ENCODE measurements at places on chromosomes 4 and X.
A peak's percentile ranks its signal among the peaks of the same experiment; 100 is the strongest.

GRCh38 chrX:791479-792034, 161.0 kb downstream of the SHOX start:
- DNase-seq = no peak

GRCh38 chr4:5409237-5409636, 299.1 kb downstream of the EVC2 start:
- no peak for DNase-seq

- no peak for DNase-seq
These were observed 40.0 kb downstream of the HHIP start for GRCh38 chr4:144685911-144686310.

DNA sequence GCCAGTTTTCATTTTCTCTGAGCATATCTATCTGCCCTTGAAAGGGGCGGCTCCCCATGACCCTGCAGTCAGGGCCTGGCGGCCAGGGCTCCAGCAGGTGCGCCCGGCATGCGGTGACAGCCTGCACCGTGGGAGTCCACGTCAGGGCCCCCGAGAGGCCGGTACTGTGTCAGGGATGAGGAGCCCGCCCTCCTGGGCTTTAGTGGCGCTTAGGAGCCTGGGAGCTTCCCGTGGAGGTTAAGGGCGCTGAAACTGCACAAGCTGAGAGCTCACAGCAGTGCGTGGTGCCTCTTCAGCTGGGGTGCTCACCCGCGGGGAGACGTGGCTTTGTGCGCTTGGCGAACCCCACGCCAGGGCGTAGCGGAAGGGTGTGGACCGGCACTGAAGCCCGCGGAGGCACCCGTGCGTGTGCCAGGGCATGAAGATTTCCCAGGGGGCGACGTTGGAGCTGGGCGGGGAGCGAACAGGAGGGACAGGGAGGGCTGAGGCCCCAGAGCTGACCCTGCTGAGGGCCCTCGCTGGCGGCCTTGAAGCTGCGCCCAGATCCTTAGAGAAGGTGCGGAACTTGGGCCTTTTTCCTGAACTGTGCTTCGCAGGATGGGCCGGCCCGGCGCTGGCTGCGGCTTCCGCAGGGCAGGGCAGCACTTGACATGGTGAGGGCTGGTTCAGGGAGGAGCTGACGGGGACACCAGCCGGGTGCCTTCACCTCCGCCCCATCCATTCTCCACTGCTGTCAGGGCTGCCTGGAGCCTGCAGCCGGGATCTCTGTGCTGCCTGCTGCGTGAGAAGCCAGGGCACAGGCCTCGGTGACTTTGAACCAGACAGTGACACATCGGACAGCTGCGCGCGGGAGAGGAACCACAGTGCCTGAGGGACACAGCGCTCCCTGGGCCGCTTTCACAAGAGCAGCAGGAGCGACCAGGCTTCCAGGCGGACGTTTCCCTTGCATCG, 32.9 kb downstream of the HTT-AS start:
- DNase-seq = no peak

GRCh38 chr4:43146198-43146597, 253.7 kb downstream of the GRXCR1 start:
- no peak for DNase-seq

- DNase-seq = no peak
These were observed 157.4 kb downstream of the PALLD start for GRCh38 chr4:168654104-168654847.

DNA sequence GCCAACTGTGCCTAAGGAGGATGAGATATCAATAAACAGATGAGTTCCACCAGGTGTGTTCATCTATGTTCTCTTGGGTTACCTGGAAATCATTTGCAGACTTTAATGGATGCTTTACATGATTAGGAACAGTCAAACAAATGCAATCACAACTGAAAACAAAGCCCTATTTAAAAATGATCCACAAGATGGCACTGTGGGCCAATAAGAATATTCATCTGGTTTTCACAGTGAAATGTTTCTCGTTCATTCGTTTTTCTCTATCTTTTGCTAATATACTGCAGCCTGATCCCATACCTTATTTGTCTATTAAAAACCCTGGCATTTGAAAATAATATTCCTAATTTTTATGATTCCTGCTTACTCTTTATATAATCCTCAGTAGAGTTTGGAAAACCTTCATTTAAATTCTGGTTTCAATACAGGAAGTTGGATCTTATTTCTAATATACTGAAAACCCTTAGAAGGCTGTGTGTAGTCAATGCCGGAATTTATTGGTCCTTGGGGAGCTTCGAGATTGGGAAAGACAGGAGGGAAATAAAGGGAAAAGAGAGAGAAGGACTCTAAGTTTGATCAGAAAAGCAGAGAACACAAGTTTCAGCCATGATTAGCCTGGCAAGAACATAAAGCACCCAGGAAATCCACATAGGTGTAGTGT, 63.8 kb upstream of the TAPT1 start:
- DNase-seq = no peak

DNA sequence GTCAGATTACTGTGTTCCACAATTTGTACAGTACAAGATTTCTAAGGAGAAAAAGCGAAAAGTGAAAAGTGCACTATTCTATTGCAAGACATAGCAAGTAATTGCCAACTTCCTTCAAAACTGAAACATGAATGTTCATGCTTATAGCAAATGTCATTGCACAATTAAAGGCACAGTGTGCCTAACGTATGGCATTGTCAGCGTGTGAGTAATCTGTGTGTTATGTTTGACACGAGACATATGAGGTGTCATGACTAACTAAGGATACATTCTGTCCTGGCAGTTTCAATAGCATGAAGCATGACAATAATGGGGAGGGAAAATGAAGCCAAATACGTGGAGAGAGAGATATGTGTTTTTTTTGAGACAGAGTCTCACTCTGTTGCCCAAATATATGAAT, 33.6 kb upstream of the TBC1D9 start:
- peak; percentile 10 for DNase-seq

GRCh38 chrX:1059576-1060561, 152.6 kb downstream of the CRLF2 start:
- no peak for DNase-seq

GRCh38 chr4:169154121-169154520, 116.6 kb downstream of the SH3RF1 start:
- no peak for DNase-seq

DNA sequence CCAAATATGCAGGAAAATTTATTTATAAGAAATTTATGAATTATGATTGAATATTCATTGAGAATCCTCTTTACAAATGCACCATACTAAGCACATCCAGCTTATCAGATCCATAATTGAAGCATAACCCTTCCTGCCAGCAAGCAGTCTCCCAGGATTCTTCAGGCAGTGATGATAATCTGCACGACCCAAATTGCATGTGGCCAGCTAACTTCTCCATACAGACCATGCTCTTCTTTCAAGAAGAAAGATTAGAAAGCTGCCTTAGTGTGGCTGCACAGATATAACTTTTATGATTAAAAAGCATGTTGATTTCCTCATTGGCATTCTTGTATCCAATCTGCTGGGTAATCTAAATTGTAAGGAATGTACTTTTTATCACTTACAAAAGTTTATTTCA, 3.3 kb upstream of the CBR4 start:
- DNase-seq = no peak

DNA sequence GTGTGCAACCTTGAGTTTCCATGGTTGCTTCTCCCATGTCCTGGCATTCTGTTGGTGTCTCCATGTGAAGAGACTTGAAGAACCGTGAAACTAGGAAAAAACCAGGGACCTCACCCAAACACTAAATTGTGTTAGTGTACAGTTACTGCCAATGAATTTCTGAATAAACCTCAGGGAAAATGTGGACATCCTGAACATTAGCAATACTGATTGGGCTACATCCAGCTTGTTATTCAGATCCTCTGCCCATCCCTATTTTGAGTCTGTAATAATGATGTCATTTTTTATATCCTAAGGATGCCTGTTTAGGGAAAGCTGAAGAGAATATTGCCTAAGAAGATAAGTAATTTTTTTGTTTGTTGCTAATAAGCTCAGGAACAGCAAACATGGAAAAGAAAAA, 262.7 kb downstream of the TMA16 start:
- DNase-seq = no peak

GRCh38 chrX:94977986-94978385, 1304.0 kb downstream of the FAM133A start:
- DNase-seq = no peak

GRCh38 chr4:130008461-130008860, 912.5 kb downstream of the C4orf33 start:
- DNase-seq = no peak

DNA sequence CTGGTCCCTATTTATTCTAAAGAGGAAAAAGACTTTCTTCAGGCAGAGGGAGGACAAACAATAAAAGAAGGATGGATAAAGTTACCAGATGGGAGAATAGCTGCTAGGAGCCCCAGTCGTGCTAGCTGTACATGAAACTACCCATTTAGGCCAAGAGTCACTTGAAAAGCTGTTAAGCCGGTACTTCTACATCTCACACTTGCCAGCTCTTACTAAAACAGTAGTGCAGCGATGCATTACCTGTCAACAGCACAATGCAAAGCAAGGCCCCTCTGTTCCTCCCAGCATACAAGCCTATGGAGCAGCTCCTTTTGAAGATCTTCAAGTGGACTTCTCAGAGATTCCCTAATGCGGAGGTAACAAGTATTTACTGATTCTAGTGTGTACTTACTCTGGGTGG, 1138.8 kb downstream of the ARAP2 start:
- DNase-seq = no peak

GRCh38 chrX:11137543-11138139, 26.5 kb downstream of the HCCS start:
- DNase-seq = no peak

- no peak for DNase-seq
These were observed 11.6 kb downstream of the POLR2B start for GRCh38 chr4:56990109-56990905.

- no peak for DNase-seq
These were observed 56.3 kb downstream of the SHISA3 start for GRCh38 chr4:42453612-42454011.

DNA sequence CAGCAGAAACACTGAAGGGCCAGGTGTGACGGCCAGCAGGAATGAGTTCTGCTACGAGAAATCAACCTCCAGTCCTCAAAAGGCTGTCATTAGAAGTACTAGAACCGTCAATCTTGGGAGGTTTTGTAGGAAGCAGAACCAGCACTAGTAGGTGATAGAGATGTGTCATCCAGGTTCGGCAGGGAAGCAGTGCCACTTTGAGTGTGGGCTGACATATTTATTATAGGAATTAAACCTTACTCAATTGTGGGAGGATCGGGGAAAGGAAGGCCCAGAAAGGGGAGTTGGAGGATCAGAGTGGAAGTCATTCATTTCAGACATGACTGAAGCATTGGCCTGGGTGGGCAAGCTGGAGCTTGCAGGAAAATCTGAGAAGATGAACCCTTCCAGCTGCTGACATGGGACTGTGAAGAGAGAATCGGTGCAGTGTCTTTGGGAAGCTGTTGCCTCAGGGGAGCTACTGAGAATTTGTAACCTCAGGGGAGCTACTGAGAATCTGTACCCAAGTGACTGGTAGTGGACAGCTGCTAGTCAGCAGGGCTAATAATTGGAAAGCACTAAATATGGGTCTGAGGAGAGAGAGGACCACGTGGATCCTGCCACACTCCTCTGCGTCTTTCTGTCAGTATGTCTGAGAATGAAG, 177.4 kb downstream of the SPRY1 start:
- DNase-seq = no peak

DNA sequence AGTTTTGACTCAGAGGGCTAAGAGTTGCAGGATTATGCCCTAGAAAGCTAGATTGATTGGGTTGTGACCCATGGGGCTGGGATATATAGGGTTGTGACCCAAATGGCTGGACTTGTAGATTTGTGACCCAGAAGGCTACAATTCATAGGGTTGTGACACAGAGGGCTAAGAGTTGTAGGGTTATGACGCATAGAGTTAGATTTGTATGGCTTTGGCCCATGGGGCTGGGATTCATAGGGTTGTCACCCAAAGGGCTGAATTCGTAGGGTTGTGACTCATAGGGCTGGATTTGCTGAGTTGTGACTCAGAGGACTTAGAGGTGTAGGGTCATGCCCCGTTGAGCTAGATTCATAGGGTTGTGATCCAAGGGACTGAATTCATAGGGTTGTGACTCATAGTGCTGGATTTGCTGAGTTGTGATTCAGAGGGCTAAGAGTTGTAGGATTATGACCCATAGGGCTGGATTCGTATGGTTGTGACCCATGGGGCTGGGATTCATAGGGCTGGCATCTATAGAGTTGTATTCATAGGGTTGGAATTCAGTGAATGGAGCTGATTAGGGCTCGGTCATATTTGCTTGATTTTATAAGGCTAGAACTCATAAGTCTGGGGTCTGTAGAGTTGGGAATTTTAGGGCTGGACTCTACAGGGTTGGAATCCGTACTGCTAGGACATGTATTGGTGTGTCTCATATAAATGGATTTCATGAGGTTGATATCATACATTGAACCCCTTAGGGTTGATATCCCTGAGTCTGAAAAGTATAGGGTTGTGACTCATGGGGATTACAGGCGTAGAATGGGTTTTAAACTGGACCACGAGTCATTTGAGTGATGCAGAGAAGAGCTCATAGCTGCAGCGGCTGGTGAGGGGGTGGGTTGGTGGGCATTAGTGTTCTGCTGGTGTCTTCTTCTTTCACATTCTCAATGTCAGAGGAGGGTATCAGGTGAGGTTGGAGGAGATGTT, 125.7 kb downstream of the CRLF2 start:
- DNase-seq = no peak

- no peak for DNase-seq
These were observed 209.1 kb upstream of the ANXA10 start for GRCh38 chr4:167883266-167883665.

- no peak for DNase-seq
These were observed 38.7 kb downstream of the CCSER1 start for GRCh38 chr4:90165883-90166282.

DNA sequence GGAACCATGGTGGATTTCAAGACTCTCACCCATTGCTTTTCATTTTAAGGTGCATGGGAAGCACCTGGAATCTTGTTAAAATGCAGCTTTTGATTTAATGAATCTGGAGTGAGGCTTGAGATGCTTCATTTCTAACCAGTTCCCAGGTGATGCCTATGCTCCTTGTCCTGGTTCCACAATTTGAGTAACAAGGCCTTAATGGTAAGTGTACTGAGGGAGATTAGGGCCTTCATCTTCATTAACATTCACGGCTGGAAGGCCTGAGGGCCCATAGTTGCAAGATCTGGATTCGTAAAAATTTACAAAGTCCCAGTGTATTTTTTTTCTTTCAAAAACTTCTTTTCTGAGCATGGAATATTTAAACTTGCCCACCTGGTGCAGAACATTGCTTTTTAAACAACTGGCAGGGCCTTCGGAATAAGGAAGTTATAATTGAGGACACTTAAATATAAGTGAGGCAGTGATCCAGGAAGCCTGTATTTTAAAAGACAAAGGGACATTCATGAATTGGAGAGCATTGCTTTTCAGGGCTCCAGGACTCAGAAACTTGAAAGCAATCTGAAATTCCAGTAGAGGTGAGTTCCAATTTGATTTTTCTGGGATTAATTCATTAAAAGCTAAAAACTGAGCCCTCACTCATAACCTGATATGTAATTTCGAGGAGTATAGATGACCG, 77.8 kb downstream of the NPNT start:
- no peak for DNase-seq

GRCh38 chr4:57865264-57865663, 755.1 kb upstream of the IGFBP7 start:
- DNase-seq = no peak
